ENCODE measurements at places on chromosomes 2 and 18. TPM values are rescaled to one million over a fixed set of nuclear protein-coding genes. Genes with fewer than 3 reads are reported as not detected.

DNA sequence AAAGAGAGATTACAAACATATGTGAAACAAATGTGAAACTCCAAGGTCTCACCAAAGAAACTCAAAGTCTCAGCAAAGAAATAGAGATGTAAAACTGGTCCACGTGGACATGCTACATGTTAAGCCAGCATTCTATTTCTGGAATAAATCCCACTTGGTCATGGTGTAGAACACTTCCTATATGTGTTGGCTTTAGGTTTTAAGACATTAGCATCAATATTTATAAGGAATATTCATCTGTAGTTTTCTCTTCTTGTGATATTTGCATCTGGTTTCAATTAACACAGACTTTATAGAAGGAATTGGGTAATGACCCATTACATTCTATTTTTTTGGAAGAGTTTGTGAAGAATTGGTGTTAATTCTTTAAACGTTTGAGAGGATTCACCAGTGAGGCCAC lies 133.1 kb downstream of the COPS8 start:
- H3K4me3 ChIP-seq: no peak overlapping the region
- no peaks in the 10 kb centered on the region for H3K36me3 ChIP-seq
- no peak overlapping the region for H3K27ac ChIP-seq
- H3K27me3 ChIP-seq: peaks cover 13% of the 10 kb centered on the region

- H3K4me1 ChIP-seq: peaks cover 6% of the 10 kb centered on the region
- peaks cover 64% of the 10 kb centered on the region for H3K27me3 ChIP-seq
- no peak overlapping the region for H3K4me3 ChIP-seq
- H3K27ac ChIP-seq: no peak overlapping the region
- H3K36me3 ChIP-seq: peaks cover 8% of the 10 kb centered on the region
- no peak for DNase-seq
Observed at GRCh38 chr2:176160251-176160985, 3.3 kb downstream of the HOXD3 start.

DNA sequence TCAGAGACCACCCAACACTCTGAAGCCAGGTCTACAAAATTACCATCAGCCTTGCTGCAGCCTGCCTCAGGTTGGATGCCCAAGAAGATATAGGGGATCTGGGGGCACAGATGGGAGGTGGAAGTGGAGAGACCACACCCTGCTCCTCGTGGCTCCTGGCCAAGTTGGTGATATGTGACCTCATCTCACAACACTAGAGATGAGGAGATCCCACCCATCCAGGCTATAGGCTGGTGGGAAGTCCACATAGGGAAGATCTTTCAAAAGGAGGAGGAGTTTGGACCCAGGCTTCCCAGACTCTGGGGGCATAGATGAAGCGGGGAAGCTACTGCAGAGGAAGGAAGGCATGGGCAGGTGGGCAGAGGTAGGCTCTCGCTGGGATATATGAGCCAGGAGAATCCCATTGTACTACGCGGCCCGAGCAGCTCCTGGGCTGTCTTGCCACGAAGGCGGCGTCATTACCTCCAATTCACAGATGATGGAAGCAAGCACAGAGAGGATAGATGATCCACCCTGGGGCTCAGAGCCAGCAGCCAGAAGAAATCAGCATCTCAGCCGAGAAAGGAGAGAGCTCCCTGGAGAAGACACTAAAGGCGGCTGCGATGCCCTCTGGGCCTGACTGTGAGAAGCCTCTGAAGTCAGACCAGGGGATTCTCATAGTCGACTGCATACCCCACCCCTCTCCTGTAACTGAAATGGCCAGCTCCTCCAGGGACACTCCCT lies 96.0 kb downstream of the RHOB start:
- peaks cover 6% of the 10 kb centered on the region for H3K4me1 ChIP-seq
- DNase-seq: no peak
- no peaks in the 10 kb centered on the region for H3K36me3 ChIP-seq

The ALPI gene
- total RNA-seq: not detected

- peaks cover 6% of the 10 kb centered on the region for H3K36me3 ChIP-seq
- no peak overlapping the region for H3K4me3 ChIP-seq
- no peak for DNase-seq
- no peaks in the 10 kb centered on the region for H3K4me1 ChIP-seq
Observed at GRCh38 chr2:29923110-29923721, 1.8 kb upstream of the ALK start.

The TUBA4B gene
- not detected for total RNA-seq

The PIK3C3 gene
- 56.3 TPM for total RNA-seq

The ZBTB7C gene
- not detected for total RNA-seq

- no peak overlapping the region for H3K4me3 ChIP-seq
- no peaks in the 10 kb centered on the region for H3K36me3 ChIP-seq
- no peak overlapping the region for H3K27ac ChIP-seq
- no peaks in the 10 kb centered on the region for H3K27me3 ChIP-seq
- no peaks in the 10 kb centered on the region for H3K4me1 ChIP-seq
Observed at GRCh38 chr2:36507408-36507812, 90.6 kb downstream of the FEZ2 start.

- H3K27ac ChIP-seq: no peak overlapping the region
- H3K4me3 ChIP-seq: no peak overlapping the region
- H3K27me3 ChIP-seq: no peaks in the 10 kb centered on the region
- no peak for DNase-seq
- H3K4me1 ChIP-seq: no peaks in the 10 kb centered on the region
Observed at GRCh38 chr18:78679031-78679430, 300.6 kb upstream of the SALL3 start.

- no peaks in the 10 kb centered on the region for H3K27me3 ChIP-seq
- no peak for DNase-seq
- no peaks in the 10 kb centered on the region for H3K36me3 ChIP-seq
- no peaks in the 10 kb centered on the region for H3K4me1 ChIP-seq
Observed at GRCh38 chr2:21757805-21758430, 634.1 kb downstream of the TDRD15 start.

The IL1R1 gene
- total RNA-seq: 0.19 TPM

GRCh38 chr2:170525566-170525900 lies 189.6 kb upstream of the SP5 start:
- H3K4me1 ChIP-seq: no peaks in the 10 kb centered on the region
- H3K27me3 ChIP-seq: peaks cover 18% of the 10 kb centered on the region
- H3K36me3 ChIP-seq: no peaks in the 10 kb centered on the region

The CMPK2 gene
- total RNA-seq: 6.4 TPM

GRCh38 chr18:32552421-32553030 lies 81.8 kb upstream of the GAREM1 start:
- H3K4me1 ChIP-seq: no peaks in the 10 kb centered on the region
- H3K4me3 ChIP-seq: no peak overlapping the region
- no peak for DNase-seq
- H3K27ac ChIP-seq: no peak overlapping the region

DNA sequence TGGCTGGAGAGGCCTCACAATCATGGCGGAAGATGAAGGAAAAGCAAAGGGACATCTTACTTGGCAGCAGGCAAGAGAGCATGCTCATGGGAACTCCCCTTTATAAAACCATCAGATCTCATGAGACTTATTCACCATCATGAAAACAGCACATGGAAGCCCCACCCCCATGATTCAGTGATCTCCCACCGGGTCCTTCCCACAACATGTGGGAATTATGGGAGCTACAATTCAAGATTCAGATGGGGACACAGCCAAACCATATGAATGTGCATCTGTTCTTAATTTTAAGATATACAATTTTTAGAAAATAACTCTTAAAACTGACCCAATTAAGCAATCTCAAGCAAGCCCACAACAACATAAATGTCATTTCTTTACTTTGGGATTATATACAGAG lies 12.6 kb downstream of the C18orf63 start:
- H3K27ac ChIP-seq: no peak overlapping the region
- no peak for DNase-seq
- H3K4me1 ChIP-seq: no peaks in the 10 kb centered on the region
- peaks cover 16% of the 10 kb centered on the region for H3K27me3 ChIP-seq
- no peaks in the 10 kb centered on the region for H3K36me3 ChIP-seq
- no peak overlapping the region for H3K4me3 ChIP-seq

GRCh38 chr2:33477473-33478468 lies 1.3 kb downstream of the RASGRP3 start:
- peak overlapping the region; percentile 91 for H3K27ac ChIP-seq
- H3K4me3 ChIP-seq: peak overlapping the region; percentile 92
- peaks cover 20% of the 10 kb centered on the region for H3K27me3 ChIP-seq
- DNase-seq: no peak

- no peaks in the 10 kb centered on the region for H3K27me3 ChIP-seq
- no peak overlapping the region for H3K27ac ChIP-seq
- no peaks in the 10 kb centered on the region for H3K36me3 ChIP-seq
- H3K4me1 ChIP-seq: no peaks in the 10 kb centered on the region
- H3K4me3 ChIP-seq: no peak overlapping the region
Observed at GRCh38 chr2:189208254-189208653, 28.7 kb upstream of the COL5A2 start.

The SCN9A gene
- 0.17 TPM for total RNA-seq

The FOXD4L1 gene
- total RNA-seq: 0.17 TPM

Measured in natural killer cell treated with Interleukin-12 subunit alpha and Interleukin-12 subunit beta and Interleukin-15 and Interleukin-18, amount 100 ng/mL, for 72 hours (primary cell).